ENCODE measurements at places on chromosomes 5 and 9. TPM values are rescaled to one million over a fixed set of nuclear protein-coding genes. Genes with fewer than 3 reads are reported as not detected.

The ANKRD34B gene
- not detected for total RNA-seq

The UNC13B gene
- 22.9 TPM for total RNA-seq

- DNase-seq = no peak
Measured at GRCh38 chr5:55724281-55724680, 12.2 kb upstream of the SLC38A9 start.

DNA sequence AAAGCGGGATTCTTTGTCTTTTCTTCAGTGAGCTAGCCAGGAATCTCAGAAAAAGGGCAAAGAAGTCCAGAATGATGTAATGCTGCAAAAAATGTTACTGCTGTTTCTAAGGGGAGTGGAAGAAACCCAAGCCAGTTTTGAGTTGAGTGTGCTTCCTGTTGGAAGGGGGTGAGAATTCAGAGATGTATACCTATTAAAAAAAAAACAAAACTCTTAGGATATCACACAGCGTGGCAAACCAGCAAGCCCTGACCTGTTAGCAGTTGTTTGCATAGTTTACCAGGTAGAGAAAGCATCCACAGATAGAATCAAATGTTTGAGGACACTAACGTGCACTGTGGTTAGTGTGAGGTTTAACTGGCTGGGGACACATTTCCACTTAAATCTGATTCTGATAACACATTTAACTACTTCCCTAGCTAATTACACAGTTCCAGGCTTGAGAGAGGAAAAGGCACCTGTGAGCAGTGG is 11.4 kb downstream of the BASP1 start:
- no peak for DNase-seq

DNA sequence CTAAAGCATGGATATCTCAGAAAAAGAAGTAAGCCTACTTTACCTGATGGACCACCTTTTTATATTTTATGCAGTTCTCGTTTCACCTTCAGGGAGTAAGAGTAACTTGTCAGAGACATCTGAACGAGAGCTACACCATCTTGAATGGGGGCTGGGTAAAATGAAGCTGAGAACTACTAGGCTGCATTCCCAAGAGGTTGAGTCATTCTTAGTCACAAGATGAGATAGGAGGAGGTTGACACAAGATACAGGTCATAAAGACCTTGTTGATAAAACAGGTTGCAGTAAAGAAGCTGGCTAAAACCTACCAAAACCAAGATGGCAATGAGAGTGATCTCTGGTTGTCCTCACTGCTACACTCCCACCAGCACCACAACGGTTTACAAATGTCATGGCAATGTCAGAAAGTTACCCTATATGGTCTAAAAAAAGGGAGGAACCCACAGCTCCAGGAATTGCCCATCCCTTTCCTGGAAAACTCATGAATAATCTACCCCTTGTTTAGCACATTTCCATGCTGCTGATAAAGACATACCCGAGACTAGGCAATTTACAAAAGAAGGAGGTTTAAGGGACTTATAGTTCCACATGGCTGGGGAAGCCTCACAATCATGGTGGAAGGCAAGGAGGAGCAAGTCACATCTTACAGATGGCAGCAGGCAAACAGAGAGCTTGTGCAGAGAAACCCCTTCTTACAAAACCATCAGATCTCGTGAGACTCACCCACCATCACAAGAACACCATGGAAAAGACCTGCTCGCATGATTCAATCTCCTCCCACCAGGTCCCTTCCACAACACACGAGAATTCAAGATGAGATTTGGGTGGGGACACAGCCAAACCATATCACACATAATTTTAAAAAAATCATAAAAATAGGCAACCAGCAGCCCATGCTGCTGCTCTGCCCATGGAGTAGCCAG is 62.5 kb downstream of the GIN1 start:
- DNase-seq = no peak

The CDO1 gene
- 153 TPM for total RNA-seq

The CCL21 gene
- 56.7 TPM for total RNA-seq

- DNase-seq = no peak
Measured at GRCh38 chr9:123335193-123335985, 20.6 kb upstream of the CRB2 start.

The MARCOL gene
- not detected for total RNA-seq

GRCh38 chr5:157592594-157592993 is 17.0 kb upstream of the ADAM19 start:
- no peak for DNase-seq

The SLC34A3 gene
- not detected for total RNA-seq

Data from omental fat pad (tissue), 4 donors.